ENCODE measurements at places on chromosomes 7 and 10.
A peak's percentile ranks its signal among the peaks of the same experiment; 100 is the strongest.

DNA sequence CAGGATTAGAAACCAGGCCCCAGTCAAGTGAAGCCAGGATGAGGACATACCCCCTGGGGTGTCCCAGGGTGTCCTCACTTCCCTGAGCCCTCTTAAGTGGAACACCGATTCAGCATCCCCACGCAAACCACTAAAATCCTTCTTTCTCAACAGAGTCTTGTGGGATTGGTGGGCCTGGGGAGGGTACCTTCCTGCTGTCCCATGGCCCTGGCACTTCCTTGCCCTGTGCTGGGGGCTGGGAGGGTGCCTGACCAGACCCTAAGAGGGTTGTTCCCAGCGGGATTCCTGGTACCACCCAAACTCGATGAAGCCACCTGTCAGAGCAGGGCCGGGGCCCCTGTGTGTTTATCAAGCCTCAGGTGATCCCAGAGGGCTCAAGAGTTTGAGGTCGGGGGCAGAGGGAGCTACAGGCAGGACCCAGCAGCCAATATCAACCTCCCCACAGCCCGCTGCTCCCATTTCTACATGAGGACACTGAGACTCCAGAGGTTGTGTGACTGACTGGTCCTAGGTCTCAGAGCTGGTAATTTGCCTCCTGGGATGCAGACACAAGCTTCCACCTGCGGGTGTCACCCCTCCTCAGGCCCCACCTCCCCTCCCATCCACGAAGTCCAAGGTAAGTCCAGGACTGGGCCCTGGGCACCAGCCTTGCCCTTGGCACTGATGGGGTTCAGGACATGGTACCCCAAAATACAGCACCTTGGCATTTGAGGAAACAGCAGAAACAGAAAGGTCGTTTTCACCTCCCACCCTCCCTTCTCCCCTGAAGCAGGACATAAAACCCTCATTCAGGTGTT, 31.4 kb downstream of the OAT start:
- no peak for DNase-seq

- no peak for DNase-seq
Observed at GRCh38 chr10:70376436-70377378, 5.7 kb downstream of the LRRC20 start.

DNA sequence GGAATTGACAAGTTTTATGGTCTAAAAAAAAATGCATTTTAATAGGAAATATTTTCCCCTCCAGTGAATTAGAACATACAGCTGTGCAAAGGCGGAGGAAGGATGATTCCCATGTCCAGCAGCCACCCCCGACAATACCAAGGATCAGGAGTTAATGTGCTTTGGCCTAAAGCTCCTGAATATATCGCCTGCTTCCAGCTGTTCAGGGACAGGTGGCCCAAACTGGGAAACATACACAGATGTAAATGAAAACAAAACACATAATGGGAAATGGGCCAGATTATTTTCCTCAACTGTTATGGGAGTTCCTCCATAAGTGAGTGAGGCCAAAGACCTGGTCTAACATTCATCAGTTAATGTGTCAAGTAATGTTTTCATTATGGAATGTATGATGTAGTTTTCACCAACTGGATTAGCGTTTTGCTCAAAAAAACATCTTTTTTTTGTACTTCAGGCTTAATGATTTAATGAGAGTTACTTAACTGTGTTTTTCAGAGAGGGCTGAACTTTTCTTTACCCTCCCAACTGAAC, 55.1 kb upstream of the LAMB1 start:
- DNase-seq = no peak

GRCh38 chr10:103660364-103661197, 167.1 kb downstream of the NEURL1 start:
- peak; percentile 38 for DNase-seq

DNA sequence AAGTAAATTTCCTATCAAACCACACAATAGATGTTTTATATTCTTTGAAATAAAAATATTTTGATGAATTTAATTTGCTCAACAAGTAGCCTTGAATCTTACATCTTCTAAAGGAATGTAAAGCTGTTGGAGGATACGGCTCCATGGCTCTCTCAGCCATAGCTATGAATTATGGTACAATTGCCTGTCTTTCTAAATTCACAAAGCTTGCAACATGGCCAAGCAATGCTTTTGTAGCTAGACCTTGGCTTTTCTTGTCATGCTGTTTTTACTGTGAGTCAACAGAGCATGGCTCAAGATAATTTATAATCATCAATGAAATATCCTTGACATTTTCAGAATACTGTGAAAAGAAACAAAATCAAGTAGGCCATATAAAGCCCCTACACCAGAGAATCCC, 286.7 kb downstream of the CACNA2D1 start:
- no peak for DNase-seq

- DNase-seq = peak; percentile 81
Observed at GRCh38 chr7:143305423-143306070, 10.4 kb upstream of the CLCN1 start.

DNA sequence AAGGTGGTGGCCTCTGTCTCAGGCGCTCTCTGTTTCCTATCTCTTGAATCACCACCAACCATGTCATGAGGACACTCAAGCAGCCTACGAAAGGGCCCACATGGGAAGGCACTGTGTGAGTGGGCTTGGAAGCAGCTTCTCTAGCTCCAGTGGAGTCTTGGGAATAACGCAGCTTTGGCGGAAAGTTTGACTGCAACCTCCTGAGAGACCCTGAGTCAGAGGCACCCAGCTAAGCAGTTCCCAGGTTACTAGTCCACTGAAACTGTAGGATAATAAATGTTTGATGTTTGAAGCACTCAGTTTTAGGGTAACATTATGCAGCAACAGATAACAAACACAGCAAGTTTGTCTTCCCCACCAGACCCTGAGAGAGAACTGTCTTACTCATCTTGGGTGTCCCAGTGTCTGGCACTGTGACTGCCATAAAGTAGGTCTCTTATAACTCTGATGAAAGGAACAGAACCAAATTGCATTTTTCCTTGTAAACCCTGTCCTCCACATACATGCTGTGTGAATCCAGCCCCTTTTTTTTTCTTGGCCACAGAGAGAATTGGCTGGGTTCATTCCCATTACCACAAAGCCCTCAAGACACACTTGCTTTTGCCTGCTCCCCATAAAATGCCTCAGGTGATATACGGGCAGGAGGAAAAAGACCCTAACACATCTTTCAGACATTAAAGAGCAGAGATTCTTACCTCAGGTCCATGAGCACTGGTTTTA, 185.5 kb downstream of the ZNF365 start:
- no peak for DNase-seq

- no peak for DNase-seq
Observed at GRCh38 chr10:95572131-95572820, 11.1 kb upstream of the SORBS1 start.

DNA sequence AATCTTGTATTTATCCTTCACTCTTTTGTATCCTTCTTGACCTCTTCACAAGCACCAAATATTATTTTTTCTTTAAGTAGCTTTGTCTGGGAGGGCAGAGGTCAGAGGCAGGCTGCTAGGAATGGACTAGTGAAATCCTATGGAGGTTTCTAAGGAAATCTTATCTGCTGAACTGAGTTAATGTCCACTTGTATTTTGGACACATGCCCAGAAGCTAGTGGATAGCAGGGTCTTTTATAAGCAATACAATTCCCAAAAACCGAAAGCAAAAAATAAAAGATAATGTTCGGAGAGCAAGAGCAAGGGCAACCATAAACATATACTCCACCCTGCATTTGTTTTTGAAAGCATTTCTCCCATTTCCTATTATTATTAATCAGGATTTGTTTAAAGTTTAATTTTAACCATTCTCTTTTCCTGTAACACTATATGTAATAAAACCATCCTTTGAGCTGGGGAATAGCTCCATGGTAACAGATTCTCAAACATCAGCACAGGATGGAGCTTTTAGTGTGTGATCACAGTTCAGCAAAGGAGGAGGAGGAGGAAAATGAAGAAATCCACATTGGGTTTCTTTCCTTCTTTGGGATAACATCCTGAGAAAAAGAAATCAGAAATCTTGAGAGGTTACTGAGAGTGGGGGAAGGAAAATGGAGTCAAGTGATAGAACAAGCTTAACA, 328.2 kb upstream of the LRRN3 start:
- no peak for DNase-seq

DNA sequence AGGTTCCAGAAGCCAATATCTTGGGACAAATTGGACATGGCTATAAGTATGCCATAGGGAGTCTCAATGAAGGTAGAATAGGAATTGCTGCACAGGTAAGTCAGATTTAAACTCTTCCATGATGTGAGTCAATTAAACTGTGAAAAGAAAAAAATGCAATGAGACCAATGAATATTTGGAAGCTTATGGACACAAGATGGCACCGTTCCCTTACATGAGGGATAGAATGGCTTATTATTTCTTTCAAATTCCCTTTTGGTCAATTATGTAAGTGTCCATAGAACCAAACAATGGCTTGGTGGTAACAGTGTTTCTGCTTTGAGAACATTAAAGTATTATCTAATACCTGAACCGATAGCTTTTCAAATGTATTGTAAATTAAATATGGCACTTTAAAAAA, 35.6 kb downstream of the ACADSB start:
- DNase-seq = no peak

DNA sequence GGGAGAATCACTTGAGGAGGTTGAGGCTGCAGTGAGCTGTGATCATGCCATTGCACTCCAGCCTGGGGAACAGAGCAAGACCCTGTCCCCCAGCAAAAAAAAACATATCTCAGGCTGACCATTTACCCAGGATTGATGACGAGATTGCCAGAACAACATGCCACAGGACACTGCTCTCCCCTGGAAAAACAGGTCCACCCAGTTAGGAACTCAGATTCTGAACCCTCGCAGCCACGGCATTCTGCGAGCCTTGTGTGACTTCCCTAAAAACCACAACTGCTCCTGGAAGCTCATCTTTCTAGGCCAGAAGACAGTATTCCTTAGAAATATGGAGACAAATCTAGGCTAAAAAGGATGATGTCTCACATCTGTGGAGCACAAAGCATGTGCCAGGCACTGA, 42.1 kb upstream of the SH2B2 start:
- DNase-seq = no peak

DNA sequence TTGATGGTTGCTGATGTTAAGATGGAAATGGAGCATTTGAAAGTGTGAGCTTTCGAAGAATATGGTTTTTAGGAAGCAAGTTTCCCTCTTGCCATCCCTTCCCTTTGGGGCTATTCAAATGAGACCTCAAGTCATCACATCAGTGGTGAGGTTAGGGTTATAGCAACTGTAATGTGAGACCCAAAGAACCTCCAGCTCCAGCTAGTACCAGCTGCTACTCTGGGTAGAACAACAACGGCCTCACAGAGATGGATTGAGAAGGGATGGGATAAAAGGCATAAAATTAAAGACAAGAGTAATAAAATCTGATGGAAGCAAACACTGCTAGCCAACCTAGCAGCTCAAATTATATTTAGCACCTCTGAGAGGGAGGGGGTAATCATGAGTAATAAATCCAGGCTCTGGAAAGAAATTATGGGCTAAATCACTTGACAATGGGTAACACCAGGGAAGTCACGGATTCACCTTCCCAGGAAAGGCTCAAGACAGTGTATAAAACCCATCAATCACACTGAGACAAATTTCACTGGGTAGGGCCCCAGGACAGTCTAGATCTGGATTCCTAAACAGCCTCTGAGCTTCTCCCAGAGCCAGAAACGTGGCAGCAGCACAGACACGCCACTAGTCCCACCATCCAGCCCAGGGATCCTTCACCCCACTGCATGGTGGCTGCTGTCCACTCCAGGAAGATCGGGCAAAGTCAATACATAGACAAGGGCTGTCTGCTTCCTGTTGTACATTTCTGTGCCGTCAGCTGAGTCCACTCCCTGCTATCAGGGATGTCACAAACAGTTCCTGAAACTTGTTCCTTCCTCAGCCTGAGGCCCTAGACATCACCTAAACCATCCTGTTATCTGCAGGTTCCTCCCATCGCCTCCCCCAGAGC, 151.1 kb downstream of the GFRA1 start:
- no peak for DNase-seq

GRCh38 chr10:94274142-94274787, 88.5 kb downstream of the NOC3L start:
- DNase-seq = no peak

DNA sequence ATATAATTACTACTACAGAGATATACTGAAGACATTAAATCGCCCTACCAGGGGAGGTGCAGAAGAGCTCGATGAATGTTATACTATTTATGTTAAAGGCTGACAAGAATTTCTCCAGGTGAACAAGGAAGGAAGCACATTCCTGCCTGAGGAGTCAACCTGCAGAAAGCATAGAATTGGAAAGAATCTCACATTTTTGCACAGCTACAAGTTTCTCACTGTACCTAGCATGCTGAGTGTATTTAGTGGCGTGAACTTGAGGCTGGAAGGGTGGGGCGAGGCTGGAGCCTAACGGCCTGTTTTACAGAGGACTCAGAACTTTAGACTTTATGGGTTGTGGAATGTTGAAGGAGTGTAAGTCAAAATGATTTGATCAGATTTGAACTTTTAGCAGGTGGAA, 373.6 kb upstream of the LRGUK start:
- no peak for DNase-seq

GRCh38 chr7:66529883-66530610, 98.6 kb upstream of the KCTD7 start:
- DNase-seq = no peak

- no peak for DNase-seq
Observed at GRCh38 chr7:143967398-143967797, 12.8 kb downstream of the OR2F1 start.

DNA sequence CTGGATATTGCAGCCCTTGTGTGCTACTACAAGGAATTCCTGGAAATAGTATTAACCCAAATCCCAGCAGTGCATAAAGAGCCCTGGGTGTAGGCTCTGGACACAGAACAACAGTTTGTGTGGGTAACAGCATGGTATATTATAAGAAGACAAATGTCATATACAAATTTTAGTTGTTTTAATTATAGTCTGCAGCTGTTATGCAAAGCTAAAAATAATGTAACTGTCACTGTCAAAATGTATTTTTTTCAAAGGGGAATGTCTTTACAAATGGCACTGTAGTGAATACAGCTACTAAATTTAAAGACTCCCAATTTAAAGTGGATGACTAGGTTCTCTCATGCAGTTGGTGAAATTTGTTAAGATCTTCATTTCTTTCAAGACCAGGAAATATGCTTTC, 339.0 kb downstream of the GPR37 start:
- DNase-seq = no peak

DNA sequence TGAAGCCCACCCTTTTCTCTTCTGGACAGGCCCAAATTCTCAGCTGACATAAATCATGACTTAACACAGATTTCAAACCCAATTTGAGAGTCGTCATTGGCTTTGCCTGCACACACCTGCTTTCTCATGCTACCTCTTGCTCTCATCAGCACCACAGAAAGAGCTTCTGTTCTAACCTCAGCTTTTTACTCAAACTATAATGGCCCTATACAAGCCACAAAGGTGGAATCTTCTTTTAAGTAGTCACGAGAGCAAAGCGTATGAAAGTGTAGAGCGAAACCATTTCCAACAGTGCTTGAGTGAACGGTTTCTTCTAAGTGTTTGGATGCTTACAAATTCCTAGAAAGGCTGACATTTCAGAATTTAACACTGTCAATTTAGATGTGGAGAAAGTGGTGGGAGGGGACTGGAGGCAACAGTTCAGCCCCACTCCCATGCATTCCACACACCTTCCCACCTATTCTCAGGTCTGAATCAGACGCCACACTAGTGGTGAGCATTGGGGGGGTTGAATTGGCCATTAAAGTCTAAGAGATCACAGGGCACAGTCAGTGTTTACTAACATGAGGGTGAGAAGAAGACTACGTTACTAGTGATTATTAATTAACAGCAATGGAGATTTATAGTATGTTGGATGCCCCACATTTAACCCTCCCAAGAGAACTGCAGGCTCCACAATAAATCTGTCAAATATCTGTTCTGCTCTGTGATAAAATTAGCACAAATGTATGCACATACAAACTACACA, 114.0 kb downstream of the PRKCQ start:
- DNase-seq = no peak

Measured in liver (tissue), 10 donors.